NCI-H1048 (cell line): ENCODE measurements at places on chromosomes 11 and 22.

GRCh38 chr11:75204685-75205563 is 35.6 kb upstream of the TPBGL start:
- DNase-seq = no peak

DNA sequence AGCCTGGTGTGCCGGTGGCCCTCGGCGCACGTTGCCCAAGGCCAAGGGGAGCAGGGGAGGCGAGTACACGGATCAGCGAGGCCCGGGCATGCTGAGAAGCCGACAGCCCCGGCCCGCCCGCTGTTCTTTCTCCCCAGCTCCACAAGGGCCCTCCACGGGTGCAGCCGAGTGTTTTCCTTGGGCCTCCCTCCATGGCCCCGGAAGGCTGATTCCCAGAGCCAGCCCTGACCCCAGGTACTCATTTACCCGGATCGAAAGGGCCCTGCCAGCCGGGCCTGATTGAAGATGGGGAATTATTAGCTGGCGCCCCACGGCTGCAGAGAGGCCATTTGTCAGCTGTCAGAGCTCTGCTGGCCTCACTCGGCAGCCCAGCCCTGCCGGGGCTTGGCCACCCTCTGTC is 53.1 kb downstream of the WNT7B start:
- DNase-seq = no peak

DNA sequence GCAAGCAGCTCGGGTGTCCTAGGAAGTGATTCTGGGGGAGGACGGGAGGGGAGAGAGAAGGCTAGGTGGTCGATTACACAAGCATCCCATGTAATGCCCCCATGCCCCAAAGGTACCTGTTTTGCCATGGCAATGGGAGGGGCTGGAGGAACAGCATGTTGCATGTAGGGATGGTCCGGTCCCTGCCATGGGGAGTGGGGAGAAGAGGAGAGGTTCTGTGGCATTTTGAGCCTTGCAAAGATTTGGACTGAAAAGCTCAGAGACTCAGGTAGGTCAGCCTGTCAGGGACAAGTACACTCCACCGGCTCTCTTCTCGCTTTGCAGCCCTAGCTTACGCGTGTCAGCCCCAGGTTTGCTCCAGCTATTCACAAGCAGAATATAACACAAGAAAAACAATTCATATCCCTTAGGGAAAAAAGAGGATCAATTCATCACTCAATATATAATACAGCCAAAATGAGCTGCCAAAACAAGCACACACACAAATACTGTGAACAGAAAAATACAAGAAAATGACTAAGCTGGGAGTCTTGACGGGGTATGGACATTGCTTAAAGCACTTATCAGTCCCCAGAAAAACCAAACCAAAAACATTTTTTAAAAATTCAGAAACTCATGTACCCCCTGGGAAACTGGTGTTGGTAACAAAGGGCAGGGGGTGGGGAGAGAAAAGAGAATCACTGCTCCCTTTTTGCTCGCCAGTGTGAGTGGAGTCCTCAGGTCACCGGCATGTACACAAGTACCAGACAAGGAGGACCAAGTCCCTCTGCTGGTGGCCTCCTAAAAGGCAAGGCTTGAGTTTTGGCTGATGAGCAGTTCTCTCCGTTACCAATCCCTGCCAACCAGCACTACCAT is 21.6 kb downstream of the APOL5 start:
- no peak for DNase-seq

- no peak for DNase-seq
Observed at GRCh38 chr22:19772673-19773469, 12.3 kb downstream of the TBX1 start.

- no peak for DNase-seq
Observed at GRCh38 chr11:62345861-62346260, 8.6 kb downstream of the ASRGL1 start.

DNA sequence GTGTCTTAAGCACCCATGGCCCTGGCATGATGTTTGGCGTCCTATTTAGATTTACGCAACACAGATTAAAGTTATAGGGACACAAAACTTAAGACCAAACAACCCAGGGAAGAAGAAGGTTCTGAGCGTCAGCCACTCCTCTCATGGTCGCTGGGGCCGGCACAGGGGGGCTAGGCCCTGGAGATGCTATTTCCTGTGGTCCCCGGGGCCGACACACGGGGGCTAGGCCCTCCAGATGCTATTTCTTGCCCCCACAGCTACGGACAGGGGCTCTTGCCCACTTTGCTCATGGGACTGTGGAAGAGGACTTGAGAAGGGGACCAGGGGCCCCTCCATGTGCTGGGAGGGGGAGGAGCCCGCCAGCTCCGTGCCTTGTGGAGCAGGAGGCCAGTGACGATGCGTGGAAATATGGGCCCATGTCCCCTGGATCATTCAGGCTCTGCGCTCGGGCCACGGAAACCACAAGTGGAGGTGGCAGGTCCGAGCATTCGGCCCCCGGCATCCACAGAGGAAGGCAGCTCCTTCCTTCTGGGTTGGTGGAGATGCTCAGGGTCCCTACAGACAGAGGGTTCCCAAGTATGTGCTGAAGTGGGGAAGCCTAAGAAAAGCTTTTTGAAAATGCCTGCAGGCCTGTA is 711.1 kb downstream of the BRD1 start:
- no peak for DNase-seq

DNA sequence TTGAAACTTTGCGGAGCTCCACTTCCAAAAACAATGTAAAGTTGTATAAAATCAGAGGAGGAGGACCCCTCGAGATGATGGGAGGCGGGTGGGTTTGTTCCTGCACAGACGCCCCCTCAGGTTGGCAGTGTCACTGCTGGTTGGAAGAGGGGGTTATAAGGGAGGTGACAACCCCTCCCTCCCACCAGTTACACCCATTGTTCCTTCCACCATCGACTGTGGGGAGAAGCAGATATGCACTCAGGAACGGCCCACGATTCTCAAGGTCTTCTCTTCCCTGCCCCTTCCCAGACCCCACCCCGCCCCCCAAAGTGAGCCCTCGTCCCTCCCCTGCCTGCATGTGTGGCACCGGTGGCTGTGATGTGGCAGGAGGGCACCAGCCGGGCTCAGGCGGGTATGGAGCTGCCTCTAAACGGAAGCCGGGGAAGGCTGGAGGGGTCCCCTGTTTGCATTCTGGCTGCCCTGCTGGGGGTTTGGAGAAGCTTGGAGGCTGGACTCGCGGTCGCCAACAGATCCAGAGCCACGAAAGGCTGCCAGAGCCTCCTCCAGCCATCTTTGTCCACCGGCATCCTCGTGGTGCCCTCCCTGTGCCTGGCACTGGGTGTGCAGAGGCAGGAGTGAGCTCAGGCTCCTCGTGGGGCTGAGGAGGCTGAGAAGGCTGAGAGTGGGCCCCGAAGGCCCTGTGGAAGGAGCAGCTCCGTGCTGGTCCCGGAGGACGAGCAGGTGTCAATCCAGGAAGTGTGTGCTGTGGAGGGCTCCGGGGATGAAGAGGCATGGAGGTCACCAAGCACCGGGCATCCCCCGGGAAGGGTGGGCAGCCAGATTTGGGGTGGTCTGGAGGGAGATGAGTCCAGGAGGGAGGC is 778 bp downstream of the KDELR3 start:
- no peak for DNase-seq

- no peak for DNase-seq
Observed at GRCh38 chr11:122253589-122254231, 137.7 kb upstream of the BLID start.

DNA sequence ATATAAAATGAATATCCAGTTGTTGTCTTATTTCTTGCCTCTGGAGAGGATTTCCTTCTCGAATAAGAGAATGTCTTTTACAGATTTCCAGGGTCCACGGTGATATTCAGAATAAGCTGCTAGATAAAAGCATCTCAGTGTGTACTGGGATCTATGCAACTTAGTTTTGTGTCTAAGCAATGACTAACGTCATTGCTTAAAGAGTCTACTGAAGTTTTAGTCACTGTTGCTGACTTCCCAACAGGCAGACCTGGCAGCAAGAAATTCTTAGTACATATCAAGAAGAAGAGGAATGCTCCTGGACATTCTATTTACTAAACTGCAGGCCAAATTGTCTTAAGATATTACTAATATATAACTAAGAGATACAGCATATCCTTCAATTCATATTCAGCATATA is 70.3 kb downstream of the SOX6 start:
- DNase-seq = no peak

GRCh38 chr22:50542416-50542927 is 3.2 kb upstream of the KLHDC7B start:
- DNase-seq = no peak
